K562 (cell line): ENCODE measurements at places on chromosomes 1 and 21. TPM values are rescaled to one million over a fixed set of nuclear protein-coding genes. Genes with fewer than 3 reads are reported as not detected.

CD244 gene
- total RNA-seq, result not detected in 2 replicates

KRTAP10-5 gene
- not detected in 2 replicates for total RNA-seq

TTC24 gene
- total RNA-seq, result not detected in 2 replicates

ADGRB2 gene
- 0.22 and 0.34 TPM in 2 replicates for total RNA-seq

A3GALT2 gene
- not detected in 2 replicates for total RNA-seq

CD84 gene
- 1.9 and 2.5 TPM in 2 replicates for total RNA-seq

CA6 gene
- not detected in 2 replicates for total RNA-seq
